ENCODE measurements at places on chromosomes 3 and 15. TPM values are rescaled to one million over a fixed set of nuclear protein-coding genes. Genes with fewer than 3 reads are reported as not detected.

The CAPN3 gene
- 5.9 TPM for total RNA-seq

The CFAP92 gene
- not detected for total RNA-seq

The TGM5 gene
- not detected for total RNA-seq

The MKRN2OS gene
- total RNA-seq = not detected

The ISLR2 gene
- total RNA-seq = 0.77 TPM

The VPS39 gene
- total RNA-seq = 70.6 TPM

The CKMT1A gene
- total RNA-seq = not detected

The NEIL1 gene
- total RNA-seq = 20.9 TPM

The GABRG3 gene
- not detected for total RNA-seq

The TEX55 gene
- total RNA-seq = not detected

The CD200 gene
- 31.8 TPM for total RNA-seq

The ATP10A gene
- total RNA-seq = 0.29 TPM

The HDC gene
- 49.2 TPM for total RNA-seq

The TTLL13 gene
- total RNA-seq = not detected

The ECE2 gene
- total RNA-seq = not detected

The ZMAT3 gene
- total RNA-seq = 9.4 TPM

The CCR1 gene
- total RNA-seq = 0.77 TPM

Measured in uterus (tissue), 4 donors.